ENCODE measurements at places on chromosomes 3 and 15.

GRCh38 chr3:31361371-31362273 lies 171.1 kb upstream of the STT3B start:
- no peak for DNase-seq

- DNase-seq, result no peak
These were observed 284.5 kb upstream of the DCBLD2 start for GRCh38 chr3:99186016-99186415.

GRCh38 chr15:59993950-59994401 lies 10.1 kb upstream of the FOXB1 start:
- no peak for DNase-seq

DNA sequence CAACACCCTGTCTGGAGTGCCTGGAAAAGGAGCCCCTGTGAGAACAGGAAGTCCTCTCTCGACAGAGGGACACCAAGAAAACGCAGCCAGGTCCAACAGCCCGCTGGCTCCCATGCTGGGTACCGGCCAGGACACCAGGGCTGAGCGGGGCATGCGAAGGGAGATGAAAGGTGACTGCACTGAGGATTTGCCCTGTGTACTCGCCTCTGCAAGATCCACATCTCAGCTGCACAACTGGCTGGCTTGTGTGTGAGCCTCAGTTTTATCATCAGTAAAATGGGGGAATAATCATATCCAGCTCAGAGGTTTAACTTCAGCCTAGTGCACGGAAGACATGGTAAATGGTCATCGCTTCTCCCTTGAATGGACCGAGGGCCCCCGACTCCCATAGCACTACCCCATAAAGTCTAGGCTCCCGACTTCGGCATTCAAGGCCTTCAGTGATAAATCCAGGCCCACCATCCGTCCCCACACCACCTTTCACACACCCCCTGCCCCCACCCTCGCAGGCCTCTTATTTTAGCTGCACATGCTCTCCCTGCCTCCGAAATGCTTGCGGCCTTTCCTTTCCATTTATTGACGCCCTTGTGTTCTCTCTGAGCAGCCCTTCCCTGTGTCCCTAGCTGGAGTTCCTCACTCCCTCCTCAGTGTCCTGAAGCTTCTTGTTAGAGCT lies 15.8 kb downstream of the ISG20 start:
- DNase-seq, result no peak

DNA sequence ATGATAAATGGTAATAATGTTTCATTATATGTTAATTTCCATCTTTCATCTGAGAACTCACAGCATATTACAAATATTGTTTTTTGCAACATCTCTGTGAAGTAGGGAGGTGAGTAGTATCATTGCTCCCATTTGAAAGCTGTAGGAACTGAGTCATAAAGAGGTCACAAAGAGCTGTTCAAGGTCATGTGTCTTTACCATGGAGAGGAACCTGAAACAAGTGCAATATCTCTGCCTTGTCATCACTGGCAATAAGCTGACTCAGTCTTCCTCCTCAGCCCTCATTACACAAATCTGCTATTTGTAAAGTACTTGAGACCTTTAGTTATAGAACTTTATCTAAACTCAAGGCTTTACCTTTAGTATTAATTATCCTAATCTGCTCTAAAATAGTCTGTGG lies 4.4 kb upstream of the ATP13A4 start:
- DNase-seq, result no peak

- no peak for DNase-seq
These were observed 20.2 kb downstream of the CPOX start for GRCh38 chr3:98573181-98573728.

GRCh38 chr3:114370537-114371174 lies 76.8 kb downstream of the TIGIT start:
- DNase-seq, result no peak

- no peak for DNase-seq
These were observed 98.8 kb upstream of the HACD2 start for GRCh38 chr3:123683505-123684154.

- no peak for DNase-seq
These were observed 80.4 kb upstream of the LRIG1 start for GRCh38 chr3:66581256-66581655.

DNA sequence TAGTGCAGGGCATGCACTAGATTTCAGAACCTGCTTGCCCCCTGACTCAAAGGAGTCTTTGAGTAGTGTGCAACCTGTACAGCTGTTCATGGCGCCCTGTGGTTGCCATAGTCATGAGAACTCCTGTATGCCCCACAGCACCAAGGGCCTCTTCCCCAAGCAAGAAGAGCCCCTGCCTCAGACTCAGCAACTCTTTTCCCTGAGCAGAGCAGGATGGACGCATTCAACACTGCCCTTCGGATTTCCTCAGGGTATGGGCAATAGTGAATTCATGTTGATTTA lies 89.7 kb upstream of the KLF13 start:
- no peak for DNase-seq

Measured in amygdala (tissue), 56 donors.